ENCODE measurements at places on chromosomes 13 and 19. TPM values are rescaled to one million over a fixed set of nuclear protein-coding genes. Genes with fewer than 3 reads are reported as not detected.

- DNase-seq, result no peak
These were observed 11.8 kb upstream of the LRCH1 start for GRCh38 chr13:46541210-46541609.

DNA sequence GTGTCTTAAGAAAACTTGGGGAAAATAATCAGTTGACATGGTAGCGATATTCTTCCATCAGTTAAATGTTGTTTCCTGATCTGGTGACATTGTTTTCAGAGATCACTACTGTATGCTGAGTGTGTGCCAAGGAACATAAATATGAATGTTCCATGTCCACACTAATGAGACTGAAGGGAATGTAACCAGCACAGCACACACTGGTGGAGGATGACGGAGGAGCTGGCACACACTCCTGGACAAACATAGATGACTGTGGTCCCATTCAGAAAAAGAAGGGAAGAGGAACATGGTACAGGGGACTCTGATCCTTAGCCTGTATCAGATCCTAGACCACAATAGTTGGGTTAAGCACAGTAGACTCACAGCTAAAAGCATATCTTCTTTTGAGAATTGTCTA, 574.8 kb downstream of the MYO16 start:
- DNase-seq, result no peak

GRCh38 chr13:48194379-48194754, 38.6 kb upstream of the ITM2B start:
- no peak for DNase-seq

DNA sequence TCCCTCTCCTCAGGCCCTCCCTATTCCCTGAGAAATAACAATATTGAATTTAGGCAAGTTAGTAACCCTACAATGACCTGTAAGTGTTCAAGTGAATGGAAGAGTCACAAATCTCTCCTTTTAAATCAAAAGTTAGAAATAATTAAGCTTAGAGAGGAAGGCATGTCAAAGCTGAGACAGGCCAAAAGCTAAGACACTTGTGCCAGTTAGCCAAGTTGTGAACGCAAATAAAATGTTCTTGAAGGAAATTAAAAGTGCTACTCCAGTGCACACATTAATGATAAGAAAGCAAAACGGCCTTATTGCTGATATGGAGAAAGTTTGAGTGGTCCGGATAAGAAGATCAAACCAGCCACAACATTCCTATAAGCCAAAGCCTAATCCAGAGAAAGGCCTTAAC, 120.9 kb downstream of the RBM26 start:
- no peak for DNase-seq

- no peak for DNase-seq
These were observed 54.0 kb downstream of the DOCK9 start for GRCh38 chr13:98923641-98924397.

C2CD4C gene
- total RNA-seq, result not detected

ONECUT3 gene
- total RNA-seq, result not detected

DNA sequence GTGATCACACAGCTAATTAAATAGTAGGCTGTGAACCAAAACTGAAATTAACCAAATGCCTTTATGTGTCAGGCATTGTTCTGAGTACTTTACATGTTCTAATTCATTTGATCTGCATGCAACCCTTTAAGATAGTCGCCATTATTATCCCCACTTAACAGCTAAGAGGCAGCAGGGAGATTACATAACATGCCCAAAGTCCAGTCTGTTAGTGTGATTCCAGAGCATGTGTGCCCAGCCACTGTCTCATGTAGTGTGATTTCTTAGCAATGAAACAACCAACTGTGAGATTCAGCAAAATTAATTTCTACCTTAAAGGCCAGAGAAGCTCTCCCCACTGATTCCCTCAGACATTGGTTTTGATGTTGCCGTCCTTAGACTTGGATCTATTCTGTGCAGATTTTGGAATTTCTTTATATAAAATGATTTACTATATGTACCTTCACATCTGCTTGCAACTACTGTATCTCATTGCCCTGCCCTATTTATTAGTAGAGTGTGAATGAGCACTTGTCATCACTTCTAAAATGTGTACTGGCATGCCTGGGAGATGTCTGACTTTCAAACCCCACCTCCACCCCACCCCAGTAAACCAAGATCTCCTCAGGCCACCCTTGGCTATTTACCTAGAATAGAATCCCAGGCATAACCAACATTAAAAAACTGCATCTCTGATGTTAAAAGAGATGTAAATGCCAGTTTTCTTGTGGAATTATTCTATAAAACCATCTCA, 41.2 kb downstream of the POLR1D start:
- DNase-seq, result no peak

DNA sequence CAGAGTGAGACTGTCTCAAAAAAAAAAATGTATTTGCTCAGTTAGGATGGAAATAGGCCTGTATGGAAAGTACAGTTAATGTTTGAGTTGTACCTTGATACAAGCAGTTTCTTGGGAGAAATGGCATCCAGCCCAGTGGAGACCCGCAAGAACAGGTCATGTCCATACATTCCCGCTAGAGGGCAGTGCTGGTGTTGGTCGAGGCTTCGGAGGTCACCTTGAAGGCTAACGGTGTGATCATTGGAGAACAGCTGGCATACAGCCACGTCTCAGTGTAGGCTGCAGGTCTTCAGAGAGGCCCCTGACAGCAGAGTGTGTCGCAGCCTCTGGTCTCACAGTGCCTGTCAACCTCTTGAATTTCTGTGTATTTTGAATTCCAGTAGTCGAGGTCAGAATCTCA, 7.5 kb downstream of the ZNF610 start:
- no peak for DNase-seq

DNA sequence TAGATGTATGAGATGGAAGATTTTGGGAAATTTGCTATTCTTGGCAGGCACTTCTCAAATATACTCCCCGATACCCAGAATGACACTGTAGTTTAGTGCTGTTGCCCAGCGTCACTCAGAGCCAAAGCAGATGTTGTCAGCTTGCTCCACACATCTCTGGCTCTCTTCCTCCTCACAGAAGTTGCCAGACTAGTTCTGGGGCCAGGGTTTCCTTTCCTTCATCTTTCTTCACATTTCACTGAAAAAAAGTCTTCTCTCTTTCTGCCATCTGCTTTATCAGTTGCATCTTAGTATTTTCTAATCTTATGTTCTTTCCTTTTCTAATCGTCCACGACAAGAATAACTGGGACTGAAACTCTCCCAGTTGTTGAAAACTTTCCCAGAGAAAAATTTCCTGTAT, 251.4 kb downstream of the RGCC start:
- no peak for DNase-seq

GRCh38 chr19:42166316-42166715, 34.1 kb upstream of the POU2F2 start:
- no peak for DNase-seq

DNA sequence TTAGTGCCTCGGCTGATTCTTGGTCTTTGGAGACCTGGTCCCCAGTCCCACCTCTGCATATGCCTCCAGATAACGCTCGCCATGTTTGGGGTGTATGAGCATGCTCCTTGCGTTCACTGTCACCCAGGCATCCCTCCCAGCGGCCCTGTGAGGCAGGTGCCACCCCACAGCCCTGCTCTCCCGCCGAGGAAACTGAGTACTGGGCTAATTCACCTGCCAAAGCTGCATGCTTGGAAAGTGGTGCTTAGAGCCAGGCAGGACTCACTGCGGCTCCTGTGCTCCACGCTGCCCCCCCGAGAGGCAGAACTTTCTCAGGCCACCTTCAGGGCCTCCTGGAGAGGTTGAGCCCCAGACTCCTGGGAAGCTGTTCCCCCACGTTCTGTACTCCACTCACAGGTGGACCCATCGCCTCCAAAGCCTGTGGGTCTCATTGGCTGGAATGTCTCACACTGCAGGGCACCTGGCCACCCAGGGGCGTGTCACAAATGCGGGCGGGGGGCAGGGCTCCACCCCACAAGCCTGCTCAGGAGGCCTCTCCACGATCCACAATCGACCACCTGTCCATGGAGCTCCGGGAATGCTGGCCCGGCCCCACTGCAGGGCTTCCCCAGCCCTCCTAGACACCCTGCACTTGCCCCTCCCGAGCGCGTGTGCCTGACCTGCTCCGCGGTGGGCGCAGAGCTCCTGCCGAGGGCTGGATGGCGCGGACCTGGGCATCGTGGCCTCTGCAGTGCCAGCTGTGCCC, 64.6 kb downstream of the ATP11A start:
- DNase-seq, result no peak

- DNase-seq, result no peak
These were observed 20.6 kb upstream of the WDR18 start for GRCh38 chr19:963486-963951.

ZNF837 gene
- total RNA-seq, result 2.5 TPM

All from SJSA1 (cell line).